ENCODE measurements at places on chromosomes 1 and 21.

- no peak for DNase-seq
Measured at GRCh38 chr1:198102454-198102827, 54.4 kb upstream of the NEK7 start.

- DNase-seq, result no peak
Measured at GRCh38 chr1:32246888-32247273, at the start of gene FAM167B. Gene FAM167B (plus strand): TSS chr1:32247222. CDS start chr1:32247422, 200 bp downstream.

DNA sequence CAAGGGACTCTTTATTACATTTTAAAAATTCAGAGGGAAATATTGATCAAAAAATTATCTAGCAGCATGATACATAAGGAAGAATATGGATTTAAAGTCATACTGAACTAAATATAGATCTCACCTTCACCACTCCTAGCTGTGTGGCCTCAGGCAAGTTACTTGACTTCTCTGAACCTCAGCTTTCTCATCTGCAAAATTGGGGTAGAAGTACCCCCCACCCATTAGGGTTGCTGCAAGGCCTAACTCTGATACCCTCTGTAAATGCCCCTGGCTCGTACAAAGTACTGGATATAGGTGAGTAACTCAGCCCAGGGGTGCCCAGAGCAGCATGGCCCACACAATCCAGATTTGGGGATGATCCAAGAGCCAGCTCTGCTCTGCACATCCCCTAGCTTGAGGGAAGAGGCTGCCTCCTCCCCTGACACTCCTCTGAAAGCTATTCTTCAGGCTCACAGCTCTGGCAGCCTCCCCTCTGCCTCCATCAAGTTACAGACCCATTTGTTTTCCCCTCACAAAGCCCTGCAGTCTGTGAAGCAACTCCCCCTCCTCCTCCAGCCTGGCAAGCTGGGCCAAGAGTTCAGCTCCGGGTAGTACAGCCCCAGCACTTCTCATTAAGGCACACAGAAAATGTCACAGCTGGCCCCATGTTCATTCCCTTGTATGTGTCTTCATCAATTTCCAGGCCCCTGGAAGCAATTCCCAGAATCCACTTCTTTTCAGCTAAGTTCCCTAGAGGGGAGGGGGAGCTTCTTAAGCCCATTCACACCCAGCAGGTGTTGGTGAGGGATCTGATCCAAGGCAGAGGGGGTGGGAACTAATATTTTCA is 143.7 kb downstream of the PLPP3 start:
- DNase-seq, result no peak

- DNase-seq, result no peak
Measured at GRCh38 chr21:42781150-42781970, 98.0 kb downstream of the WDR4 start.

GRCh38 chr1:201418461-201418860 is 3.1 kb downstream of the TNNI1 start:
- DNase-seq, result no peak

DNA sequence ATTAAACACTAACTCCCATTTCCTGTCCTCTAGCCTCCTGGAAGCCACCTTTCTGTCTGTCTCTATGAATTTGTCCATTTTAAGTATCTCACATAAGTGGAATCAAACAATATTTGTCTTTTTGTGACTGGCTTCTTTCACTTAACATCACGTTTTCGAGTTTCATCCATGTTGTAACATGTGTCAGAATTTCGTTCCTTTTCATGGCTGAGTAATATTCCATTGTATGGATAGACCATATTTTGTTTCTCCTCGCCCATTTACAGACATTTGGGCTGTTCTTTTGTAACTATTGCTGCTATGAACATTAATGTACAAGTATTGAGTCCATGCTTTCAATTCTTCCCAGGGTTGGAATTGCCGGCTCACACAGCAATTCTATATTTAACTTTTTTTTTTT is 15.7 kb upstream of the H6PD start:
- no peak for DNase-seq

DNA sequence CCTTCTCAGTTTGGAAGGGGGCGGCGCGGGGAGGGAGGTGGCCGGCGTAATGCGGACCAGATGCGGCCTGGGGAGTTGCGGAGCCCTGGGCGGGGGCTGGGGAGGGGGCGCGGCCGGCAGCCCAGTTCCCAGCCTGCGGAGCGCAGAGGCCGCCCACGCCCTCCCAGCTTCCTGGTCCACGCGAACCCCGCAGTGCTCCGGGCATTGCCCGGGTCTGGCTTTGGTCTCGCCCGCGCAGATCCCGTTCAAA is 695 bp downstream of the DMBX1 start:
- no peak for DNase-seq

GRCh38 chr1:62321446-62321845 is 2.2 kb upstream of the KANK4 start:
- DNase-seq, result no peak

DNA sequence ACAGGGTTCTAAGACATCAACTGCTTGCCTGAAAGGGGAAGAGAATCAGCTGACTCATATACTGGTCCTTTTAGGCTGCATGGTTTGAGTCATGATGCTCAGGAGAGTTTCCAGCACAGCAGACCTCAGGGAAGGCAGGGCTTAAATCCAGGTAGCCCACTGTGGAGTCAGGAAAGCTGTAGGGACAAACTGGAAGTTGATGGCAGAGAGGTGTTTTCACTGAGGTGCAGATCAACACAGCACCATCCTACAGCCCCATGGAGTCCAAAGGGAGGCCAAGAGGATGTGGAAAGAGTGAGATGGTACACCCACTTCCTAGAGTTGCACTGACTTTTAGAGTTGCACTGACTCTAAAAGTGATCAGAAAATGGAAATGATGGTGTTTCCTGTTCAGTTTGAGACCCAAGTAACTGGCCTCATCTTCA is 252.4 kb upstream of the DUSP10 start:
- DNase-seq, result no peak

- DNase-seq, result no peak
Measured at GRCh38 chr1:158075078-158075477, 81.6 kb downstream of the KIRREL1 start.

DNA sequence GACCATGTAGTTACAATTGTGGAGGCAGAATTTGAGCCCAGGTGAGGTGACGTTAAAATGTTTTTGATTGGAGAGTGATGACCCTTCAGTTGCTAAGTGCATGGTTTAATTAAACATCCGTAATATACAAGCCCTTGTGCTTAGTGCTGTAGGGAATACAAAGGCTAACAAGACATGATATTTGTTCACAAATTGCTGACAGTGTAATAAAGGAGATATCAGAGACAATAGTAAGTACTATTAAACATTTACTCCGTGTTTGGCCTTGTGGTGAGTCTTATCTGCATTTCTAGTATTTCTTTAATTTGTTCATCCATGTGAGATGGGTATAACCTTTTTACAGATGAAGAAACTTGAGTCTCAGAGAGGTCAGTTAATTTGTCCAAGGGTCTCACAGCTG is 37.9 kb downstream of the RLF start:
- no peak for DNase-seq

DNA sequence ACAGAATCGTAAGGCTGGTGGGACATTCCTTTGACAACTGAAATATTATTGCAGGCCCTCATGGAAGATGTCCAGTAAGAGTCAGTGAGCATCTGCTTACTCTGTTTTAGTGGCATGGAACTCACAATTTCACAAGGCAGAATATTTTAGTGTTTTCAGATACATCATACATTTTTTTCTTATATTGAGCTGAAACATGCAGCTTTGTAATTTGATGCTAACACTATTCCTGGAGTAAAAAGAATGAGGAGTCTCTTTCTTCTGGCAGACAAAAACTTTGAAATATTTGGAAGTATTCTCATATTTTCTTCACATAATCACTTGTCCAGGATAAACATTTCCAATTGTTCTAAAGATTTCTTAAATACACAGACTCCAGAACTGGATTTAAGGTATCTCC is 17.7 kb downstream of the CLDN17 start:
- DNase-seq, result no peak

DNA sequence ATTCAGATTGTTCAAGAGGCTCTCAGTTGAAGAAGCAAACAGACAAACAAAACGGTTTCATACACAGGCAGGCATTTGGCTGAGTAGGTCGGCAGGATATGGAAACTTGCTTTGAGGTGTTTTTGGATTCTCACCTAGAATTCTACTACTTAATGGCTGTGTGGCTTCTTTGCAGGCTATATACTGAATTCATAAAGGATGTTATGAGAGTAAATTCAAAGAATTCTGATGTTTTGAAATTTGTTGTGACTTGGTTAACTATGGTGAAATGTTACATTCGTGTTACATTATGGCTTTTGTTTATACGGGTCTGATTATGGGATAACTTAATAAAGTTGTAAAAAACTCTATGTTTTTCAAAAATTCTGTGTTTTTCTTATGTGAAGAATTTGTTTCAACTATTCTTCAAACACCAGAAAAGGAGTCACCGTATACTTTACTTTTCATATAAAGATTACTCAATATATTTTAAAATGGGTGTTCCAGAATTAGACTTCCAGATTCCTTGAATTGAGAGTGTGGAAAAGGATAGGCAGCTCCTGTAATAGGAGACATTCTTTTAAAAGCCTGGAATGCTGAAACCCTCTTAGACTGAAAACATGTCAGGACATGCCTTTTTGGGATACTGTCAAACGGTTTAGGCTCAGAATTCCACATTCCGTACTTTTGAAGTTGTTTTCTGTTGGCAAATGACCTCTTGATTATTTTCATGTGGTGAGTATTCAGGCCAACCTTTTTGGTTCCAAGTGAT is 8.2 kb upstream of the IRF2BP2 start:
- no peak for DNase-seq

GRCh38 chr1:99648107-99648506 is 2.2 kb downstream of the PALMD start:
- no peak for DNase-seq

DNA sequence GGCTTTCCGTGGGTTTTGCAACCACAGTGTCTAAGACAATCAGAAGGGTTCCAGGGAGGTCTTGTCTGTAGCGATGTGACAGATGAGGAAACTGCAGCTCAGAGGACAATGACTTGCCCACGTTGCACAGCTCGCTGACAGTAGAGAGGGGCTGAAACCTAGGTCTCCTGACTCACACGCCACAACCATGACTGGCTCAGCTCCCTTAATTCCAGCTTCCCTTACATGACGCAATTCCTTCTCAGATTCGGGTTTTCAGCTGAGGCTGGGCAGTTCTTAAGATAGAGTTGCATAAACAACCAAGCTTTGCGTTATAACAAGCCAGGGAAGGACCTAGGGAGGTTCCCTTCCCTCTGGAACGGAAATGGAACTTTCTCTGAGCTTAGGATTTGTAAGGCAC is 36.3 kb downstream of the DHCR24 start:
- DNase-seq, result no peak

DNA sequence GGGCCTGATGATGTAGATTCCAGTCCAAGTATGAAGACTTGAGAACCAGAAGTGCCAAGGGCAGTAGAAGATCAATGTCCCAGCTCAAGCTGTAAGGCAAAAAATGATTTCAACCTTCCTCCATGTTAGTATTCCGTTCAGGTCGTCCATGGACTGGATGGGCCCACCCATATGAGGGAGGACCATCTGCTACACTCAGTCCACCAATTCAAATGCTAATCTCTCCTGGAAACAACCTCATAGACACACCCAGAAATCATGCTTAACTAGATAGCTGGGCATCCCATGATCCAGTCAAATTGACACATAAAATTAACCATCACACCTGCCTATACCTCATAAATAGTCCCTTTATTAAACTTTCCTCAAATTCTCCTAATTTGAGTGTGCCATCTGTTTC is 73.3 kb upstream of the NFASC start:
- no peak for DNase-seq

- DNase-seq, result no peak
Measured at GRCh38 chr1:101081496-101082488, 56.2 kb upstream of the DPH5 start.

GRCh38 chr1:21763236-21763635 is 19.7 kb downstream of the USP48 start:
- no peak for DNase-seq

- no peak for DNase-seq
Measured at GRCh38 chr21:46100906-46101305, 3.0 kb downstream of the COL6A2 start.

DNA sequence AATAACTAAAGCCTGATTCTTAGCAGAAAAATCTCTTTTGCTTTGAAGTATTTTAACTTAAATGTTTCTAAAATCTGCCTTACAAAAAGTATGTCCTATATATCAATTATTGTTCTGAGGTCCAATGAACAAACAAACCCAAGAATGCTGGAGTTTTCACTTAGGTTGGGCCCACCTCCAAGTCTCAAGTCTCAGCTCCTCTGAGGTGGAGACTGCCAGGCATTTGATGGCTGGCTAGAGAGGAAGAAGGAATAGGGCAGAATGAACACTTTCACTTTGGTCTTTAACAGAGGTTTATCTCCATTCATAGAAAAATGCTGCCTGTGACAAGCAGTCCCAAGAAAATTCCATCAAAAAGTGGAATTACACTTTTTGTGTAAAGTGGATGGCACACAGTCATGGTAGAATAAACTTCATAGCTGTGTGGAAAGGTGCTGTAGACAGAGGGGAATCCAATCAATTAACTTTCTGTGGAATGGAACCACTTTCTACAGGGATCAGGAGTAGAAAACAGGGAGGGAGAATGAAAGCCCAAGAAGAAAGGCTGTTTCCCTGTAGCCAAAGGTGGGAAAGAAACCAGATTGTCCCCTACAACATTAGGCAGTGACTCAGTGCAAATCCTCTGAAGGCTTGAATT is 349.4 kb upstream of the RUNX1 start:
- DNase-seq, result no peak

DNA sequence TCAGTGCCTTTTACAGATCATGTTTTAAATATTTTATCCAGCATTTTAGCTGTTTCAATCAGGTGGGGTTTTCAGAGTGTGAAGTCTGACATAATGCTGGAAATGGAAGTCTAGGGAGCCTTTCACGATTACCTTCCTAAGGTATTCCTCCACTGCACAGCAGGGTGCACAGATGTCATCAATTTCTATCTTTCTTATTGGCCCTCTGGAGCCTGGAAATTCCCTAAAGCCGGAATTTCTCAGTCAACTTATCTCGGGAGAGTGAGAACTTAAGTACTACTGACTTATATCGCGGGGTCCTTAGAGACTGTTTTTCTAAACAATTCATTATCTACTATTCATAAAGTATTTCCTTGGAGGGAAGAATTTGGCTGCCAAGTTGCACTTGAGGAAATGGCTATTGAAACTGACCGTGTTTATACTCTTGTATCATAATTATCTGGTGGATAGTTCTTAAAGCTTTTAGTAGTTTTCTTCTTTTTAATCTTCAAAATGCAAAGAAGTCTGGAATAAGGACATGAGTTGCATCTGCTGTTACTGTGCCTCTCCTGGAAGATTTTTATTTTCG is 311.8 kb upstream of the B3GALT2 start:
- DNase-seq, result no peak

- DNase-seq, result no peak
Measured at GRCh38 chr21:32256873-32257620, 21.8 kb downstream of the MIS18A start.

GRCh38 chr1:165116732-165117131 is 239.8 kb downstream of the LMX1A start:
- no peak for DNase-seq
